ENCODE measurements at places on chromosomes 11 and 22.

DNA sequence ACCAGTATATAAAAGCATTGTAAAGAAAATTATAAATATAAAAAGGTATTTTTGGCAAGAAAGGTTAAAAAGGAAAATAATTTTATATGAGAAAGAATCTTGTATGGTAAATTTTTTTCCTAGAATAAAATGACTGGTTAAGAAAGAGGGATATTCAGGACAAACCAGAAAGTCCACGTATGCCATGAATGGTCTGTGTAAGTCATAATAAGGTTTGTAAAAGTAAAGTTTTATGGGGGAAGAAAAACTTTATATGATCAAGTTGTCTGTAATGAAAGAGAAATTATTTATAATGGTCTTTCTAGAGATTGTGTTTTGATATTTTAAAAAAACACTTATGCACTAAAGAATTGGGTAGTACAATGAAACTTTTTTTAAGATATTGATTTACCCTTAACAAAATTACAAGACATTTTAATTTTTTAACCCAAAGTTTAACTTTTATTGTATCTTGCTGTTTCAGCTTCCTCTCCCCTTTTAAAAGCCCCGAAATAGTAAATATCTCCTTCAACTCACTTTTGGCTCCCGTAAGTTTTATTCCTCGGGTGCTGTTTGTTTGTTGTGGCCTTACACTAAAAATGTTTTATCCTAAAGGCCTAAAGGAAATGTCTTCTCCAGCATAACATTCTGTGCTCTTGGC, 47.7 kb downstream of the AMOTL1 start:
- DNase-seq, result no peak

GRCh38 chr22:32608494-32608893, 133.9 kb downstream of the FBXO7 start:
- no peak for DNase-seq

DNA sequence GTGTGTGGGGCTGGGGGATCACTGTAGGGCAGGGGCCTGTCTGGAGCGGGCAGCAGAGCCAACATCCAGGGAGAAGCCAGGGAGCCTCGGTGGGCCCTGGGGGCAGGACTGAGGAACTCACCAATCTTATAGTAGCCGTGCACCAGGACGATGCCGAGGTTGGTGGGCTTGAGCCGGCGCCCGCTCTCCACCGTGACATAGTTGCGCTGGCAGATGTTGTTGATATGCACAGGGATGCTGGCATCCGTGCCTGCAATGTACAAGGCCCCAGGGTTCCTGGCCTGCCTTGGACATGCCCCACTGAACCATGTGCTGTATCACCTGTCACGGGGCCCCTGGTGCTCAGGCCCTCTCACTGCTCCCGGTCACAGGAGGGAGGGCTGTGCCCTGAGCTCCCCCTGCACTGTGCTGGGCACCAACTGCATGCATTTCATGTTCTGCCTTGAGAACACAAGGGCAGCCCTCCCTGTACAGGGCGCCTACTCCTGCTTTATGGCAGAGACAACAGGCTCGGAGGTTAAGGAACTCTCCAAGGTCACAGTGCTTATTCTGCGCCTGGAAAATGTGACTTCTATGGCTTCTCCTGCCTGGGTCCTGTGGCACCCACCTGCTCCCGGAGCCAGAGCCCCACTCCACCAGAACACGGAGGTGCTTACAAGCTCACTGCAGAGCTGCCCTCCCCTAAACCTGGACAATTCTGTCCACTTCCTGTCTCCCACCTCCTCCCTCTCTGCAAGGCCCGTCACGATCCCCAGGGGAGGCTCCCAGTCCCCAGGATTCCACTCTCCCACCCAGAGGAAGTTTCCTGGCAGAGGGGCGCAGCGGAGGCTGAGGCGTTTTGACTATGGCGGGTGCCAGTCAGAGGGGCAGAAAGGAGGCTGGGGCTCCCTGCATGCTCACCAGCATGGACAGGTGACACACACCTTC, 7.8 kb upstream of the PPM1F start:
- no peak for DNase-seq

DNA sequence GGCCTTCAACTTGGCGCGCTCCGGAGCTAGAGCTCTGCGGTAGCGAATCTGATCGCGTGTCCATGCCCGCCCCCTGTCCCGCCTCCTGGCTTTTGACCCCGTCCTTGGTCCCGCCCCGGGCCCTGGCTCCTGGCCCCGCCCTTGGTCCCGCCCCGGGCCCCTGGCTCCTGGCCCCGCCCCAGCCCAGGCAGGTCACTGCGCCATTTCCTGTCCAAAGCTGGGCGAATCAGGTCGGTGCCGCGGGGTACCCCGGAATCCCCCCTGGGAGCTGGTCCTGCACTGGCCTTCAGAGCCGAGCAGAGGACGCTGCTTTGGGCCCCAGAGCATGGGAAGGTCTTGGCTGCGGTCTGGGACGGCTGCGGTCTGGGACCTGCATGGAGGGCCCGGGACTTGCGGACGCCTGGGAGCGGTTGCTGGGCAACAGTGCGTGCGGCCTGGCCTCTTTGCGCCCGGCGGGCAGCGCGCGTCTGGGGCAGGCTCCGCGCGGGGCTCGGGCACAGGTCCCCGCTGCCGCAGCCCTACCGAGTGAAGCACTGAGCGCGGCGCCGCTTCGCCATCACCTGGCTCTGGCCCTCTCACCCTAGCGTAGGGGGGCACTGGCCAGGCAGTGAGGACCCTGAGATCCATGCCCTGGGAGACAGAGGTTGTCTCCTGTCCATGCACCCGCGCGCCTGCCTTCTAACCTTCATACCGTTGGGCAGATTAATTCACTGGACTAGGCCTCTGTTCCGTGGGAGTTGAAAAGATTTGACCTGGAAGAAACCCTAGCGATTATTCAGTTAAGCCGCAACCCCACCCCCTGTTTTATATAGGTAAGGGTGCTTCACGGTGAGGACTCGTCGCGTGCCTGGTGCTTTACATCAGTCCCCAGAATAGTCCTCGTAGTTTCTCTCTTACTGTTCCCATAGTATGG, at the start of gene TTC12:
Gene TTC12 (plus strand): TSS at position 195 of the 913 bp plus-strand sequence. CDS start 1,675 bp downstream, outside the sequence.
- no peak for DNase-seq

DNA sequence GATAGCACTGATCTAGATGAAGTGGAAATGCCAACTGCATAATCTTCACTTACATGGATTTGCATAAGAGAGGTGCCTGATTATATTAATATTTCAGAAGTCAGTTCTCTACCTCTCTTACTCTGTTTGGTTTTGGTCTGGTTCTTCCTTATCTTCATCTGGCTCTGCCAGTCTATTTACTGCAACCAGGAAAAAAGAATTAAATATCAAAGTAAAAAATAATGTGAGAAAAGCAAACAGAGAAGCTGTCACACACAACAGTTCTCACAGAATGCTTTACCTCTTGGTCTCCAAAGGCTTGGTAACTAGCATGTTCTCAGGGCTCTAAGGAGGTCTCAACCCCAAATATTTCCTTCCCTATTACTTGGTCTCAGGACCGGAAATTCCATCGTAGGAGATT, 6.7 kb downstream of the VSIG10L2 start:
- DNase-seq, result no peak

- no peak for DNase-seq
These were observed 19.7 kb downstream of the OR51E2 start for GRCh38 chr11:4677948-4678347.

DNA sequence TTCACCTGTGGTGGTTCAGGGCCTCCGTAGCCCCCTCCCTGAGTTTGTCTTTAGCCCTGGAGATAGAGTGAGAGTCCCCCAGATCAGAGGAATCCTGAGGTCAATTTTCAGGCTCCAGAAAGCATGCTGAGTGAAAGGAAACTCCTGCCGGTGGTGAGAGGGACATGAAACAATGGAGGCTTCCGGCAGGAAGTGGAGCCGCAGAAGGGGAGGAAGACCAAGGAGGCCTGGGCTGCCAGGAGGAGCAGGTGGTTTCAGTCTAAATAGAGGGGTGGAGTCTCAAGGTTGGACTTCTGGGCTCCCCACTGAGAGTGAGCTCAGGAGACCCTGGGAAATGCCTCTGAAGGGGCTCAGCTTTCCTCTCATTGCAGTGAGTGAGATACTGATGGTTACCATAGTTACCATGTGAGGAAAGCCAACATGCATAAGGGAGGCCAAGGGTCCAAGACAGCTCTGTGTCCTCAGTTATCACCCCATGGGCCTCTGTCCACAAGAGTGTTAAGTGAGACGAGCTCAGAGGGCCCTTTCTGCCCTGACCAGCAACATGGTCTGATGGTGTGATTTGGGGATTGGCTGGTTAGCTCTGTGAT, 10.7 kb downstream of the SLCO2B1 start:
- DNase-seq, result no peak

DNA sequence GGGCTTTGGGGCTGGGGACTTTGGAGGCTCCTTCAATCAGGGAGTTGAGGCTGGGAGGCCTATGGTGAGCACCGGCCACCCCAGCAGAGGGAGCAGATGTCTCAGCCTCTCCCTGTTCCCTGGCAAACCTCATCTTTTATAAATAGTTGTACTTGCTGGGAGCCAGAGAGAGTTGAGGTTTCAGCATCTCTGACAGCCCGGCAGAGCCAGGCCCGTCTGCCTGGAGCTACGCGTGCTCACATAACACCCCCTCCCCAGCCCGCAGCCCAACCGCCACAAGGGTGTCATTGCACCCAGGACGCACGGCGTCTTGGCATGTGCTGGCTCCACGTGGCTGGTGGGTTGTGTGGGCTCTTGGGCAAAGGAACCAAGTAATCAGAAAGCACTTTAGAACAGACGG, 127.1 kb downstream of the CHST1 start:
- no peak for DNase-seq

GRCh38 chr22:40018051-40018450, 23.3 kb downstream of the FAM83F start:
- no peak for DNase-seq

DNA sequence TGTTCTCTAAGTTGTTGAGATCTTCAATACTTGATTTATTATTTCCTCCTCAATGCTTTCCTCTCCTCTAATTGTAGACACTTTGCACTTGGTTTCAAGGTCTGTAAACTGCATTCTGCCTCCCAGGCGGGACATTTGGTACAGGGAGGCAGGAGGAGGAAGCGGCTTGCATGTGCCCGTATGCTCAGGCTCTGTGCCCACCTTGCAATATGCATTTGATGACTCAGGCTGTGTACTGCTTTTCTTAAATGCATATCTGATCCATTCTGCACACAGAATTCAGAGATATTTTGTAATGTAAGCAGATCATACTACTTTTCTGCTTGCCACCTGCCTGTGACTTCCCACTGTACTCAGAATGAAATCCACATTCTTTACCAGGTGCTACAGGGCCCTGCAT, 55.0 kb downstream of the FZD4 start:
- DNase-seq, result no peak

- no peak for DNase-seq
These were observed 46.7 kb upstream of the PARVA start for GRCh38 chr11:12330485-12331231.

DNA sequence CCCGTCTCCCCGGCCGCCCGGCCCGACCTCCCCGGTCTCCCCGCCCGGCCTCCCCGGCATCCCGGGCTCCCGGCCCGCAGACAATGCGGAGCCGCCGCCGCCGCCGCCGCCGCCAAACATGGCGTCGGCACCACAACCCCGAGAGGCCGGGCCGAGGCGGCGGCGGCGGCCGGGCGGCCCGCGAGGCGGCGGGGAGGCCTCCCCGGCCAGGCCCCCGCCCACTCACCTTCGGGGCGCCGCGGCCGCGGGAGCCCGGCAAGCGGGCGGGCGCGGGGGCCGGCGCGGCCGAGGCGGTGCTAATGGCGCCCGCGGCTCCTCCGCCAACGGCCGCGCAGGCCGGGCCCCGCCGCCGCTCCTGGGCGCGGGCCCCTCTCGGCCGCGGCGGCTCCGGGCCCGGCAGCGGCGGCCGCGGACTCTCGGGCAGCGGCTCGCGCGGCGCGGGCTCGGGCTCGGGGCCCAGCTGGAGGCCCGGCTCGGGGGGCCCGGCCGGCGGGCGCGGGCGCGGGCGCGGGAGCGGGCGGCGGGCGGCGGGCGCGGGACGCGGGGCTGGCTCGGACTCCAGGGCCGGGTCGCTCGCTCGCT, 311 bp downstream of the BRD1 start:
- no peak for DNase-seq

Measured in T1000 (cell line).